ENCODE measurements at places on chromosomes 11 and 22.

- no peaks in the 10 kb centered on the region for H3K36me3 ChIP-seq
- H3K4me3 ChIP-seq: no peak overlapping the region
- no peaks in the 10 kb centered on the region for H3K27me3 ChIP-seq
- no peaks in the 10 kb centered on the region for H3K4me1 ChIP-seq
- DNase-seq: no peak
Observed at GRCh38 chr11:92589512-92589911, 364.9 kb downstream of the FAT3 start.

DNA sequence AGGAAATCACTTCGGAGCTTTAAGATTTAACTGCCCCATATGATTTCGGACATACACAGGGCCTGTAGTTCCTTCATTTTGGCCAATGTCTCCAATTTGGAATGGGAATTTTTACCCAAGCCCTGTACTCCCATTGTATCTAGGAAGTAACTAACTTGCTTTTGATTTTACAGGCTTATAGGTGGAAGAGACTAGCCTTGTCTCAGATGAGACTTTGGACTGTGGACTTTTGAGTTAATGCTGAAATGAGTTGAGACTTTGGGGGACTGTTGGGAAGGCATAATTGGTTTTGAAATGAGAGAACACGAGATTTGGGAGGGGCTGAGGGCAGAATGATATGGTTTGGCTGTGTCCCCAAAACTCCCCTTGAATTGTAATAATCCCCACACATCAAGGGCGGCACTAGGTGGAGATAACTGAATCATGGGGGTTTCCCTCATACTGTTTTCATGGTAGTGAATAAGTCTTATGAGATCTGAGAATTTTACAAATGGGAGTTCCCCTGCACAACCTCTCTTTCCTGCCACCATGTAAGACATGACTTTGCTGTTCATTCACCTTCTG, 130.5 kb downstream of the LARGE1 start:
- no peak for DNase-seq
- no peaks in the 10 kb centered on the region for H3K36me3 ChIP-seq
- H3K4me3 ChIP-seq: no peak overlapping the region

DNA sequence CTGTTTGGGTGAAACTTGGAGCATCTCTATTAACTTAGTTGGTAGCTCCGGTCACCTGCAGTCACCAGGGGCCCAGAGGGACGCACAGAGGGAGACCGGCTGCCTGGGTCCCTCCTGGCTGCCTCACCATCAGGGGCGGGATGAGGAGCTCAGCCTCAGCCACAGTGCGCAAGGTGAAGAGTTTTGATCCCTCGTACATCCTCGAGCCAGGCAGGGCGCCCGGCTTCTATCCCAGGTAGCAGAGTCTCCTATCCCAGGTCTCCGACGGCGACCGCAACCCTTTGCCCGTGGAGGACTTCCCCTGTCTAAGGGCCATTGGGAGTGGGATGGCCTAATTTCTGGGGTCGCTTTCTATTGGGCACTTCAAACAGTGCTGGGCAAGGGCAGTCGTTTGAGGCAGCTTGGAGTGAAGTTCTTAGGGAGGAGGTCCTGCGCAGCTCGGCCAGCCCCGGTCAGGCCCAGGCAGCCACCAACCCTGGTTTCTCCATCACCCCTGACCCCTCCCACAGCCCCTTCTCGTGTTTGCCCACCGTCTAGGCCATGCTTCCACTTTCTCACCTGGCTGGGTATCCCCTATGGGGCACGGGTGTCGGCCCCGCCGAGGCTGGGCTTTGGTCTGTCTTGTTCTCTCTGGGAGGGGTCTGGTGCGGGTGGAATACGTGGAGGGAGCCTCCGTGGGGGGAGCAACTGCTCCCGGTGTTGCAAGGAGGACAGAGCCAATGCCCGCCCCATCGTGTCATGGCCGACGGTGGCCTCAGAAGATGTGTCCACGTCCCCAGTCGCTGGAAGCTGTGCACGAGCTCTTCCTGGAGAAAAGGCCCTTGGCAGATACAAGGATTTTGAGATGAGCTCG, 3.6 kb upstream of the MRGPRG start:
- H3K27me3 ChIP-seq: no peaks in the 10 kb centered on the region
- no peak for DNase-seq
- no peaks in the 10 kb centered on the region for H3K36me3 ChIP-seq
- no peaks in the 10 kb centered on the region for H3K4me1 ChIP-seq

DNA sequence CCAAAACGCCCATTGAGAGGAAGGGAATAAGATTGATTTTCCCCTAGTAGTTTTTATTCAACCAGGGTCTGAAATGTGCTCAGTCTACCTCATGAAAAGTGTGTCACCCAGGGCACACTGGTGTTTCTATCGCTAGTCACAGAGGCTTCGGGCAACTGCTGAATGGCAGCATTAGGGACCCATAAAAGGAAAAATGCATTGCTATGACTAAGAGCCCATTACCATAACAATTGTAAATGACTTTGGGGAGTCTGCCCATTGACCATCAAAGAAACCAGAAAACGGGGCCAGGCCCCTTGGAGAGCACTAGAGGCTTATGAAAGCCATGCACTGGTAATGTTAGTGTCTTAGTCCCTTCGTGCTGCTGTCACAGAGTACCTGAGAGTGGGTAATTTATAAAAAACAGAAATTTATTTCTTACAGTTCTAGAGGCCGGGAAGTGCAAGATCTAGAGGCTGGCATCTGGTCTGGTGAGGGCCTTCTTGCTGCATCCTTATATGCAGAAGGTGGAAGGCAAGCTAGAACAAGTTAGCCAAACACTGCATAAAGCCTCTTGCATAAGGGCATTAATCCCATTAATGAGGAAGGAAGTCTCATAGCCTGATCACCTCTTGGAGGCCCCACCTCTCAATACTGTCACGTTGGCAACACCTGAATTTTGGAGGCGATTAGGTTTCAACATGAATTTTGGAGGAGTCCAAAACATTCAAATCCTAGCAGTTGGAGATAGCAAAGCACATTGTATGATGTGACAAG, 306.7 kb downstream of the ST3GAL4 start:
- H3K36me3 ChIP-seq: no peaks in the 10 kb centered on the region
- DNase-seq: no peak
- H3K27ac ChIP-seq: no peak overlapping the region
- H3K4me3 ChIP-seq: no peak overlapping the region

- no peaks in the 10 kb centered on the region for H3K27me3 ChIP-seq
- H3K27ac ChIP-seq: no peak overlapping the region
- H3K4me1 ChIP-seq: no peaks in the 10 kb centered on the region
- DNase-seq: no peak
- no peaks in the 10 kb centered on the region for H3K36me3 ChIP-seq
Observed at GRCh38 chr11:101127197-101127698, 2.4 kb downstream of the PGR start.

All from naive thymus-derived CD4-positive, alpha-beta T cell (primary cell).